Activated T-helper 17 cell treated with anti-CD3 and anti-CD28 coated beads, Interleukin-2, amount 50 U/mL, for 72 hours (primary cell): ENCODE measurements at places on chromosomes 7 and 10. TPM values are rescaled to one million over a fixed set of nuclear protein-coding genes. Genes with fewer than 3 reads are reported as not detected.

Gene CEP55
- total RNA-seq = 73.8 TPM

Gene TAS2R41
- not detected for total RNA-seq

Gene CRHR2
- not detected for total RNA-seq

Gene ACTL6B
- total RNA-seq = not detected

Gene ZSWIM8
- total RNA-seq = 113 TPM

Gene RADIL
- 0.56 TPM for total RNA-seq

Gene CCDC3
- 2.5 TPM for total RNA-seq

GRCh38 chr10:132419538-132420468 lies 22.8 kb downstream of the PWWP2B start:
- ATAC-seq = no peak

- ATAC-seq = no peak
Observed at GRCh38 chr7:134028853-134029252, 98.3 kb upstream of the LRGUK start.

DNA sequence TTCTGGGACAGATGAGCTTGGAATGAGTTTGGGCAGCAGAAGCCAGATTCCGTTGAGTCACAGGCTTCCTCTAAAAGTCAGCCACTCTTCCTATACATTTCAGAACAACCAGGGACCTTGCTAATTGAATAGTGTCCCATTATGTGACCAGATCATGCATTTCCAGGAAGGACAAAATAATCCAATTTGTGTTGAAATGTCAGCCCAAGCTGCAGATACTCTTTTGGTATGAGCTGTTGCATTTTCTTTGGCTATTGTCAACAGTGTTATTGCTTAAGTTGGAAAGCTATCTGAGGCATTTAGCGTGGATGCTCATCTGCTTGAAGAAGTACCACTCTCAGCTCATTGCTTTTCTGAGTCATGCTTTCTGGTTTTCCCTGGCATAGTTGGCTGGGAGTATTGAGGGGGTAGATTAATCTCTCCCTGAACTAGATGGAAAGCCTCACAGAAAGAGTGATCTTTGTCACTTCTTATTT lies 223.7 kb upstream of the HABP2 start:
- ATAC-seq = no peak

GRCh38 chr10:63578501-63578900 lies 57.3 kb downstream of the REEP3 start:
- no peak for ATAC-seq

DNA sequence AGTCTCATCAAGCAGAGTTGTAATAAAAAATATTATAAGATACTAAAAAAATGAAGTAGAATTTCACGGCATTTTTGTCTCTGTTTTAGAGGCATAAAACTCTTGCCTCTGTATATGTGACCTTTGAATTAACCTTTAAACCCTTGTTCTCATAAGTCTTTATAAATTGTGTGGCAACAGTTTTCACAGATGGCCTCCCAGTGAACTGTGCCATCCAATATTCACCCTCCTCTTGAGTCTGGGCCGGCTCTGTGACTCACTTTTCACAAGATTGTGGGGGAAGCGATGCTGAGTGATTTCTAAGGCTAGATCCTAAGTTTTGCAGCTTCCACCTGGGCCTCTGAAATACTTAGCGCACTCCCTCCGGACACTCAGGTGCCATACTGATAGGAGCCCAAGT lies 4.6 kb upstream of the USP6NL start:
- ATAC-seq = no peak

DNA sequence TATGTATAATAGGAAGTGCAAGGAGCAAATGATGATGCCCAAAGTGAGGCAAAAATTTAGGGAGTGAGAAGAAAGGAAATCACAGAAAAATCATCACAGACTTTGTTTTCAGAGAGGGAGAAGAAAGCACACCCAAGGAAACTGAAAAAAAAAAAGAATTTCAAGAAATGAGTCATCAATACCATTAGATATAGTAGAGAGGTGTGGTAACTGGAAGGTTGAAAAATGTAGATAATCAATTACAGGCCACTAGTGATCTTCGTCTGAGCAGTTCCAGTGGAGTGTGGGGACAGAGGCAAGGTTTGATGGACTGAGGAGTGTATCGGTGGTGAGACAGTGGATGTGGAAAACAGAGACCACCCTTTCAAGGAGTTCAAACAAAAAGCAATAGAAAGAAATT lies 31.7 kb downstream of the ASB4 start:
- ATAC-seq = no peak

DNA sequence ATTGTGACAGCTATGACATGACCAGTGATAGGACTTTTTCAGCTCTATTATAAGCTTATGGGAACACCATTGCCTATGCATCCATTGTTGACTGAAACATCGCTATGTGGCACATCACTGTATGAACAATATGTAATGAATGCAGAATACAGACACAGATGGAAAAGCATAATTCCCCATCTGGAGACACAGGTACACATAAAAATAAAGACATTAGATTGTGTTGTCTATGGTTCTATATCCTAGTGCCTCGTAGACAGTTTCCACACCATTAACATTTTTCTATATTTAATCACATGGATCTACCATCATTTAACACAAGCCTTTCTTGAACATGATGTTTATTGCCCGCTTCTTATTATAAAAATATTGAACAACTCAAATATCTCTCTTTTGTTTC lies 96.3 kb upstream of the STK17A start:
- no peak for ATAC-seq

GRCh38 chr7:132239422-132239994 lies 336.8 kb downstream of the PLXNA4 start:
- no peak for ATAC-seq

GRCh38 chr10:126156012-126156411 lies 232.3 kb downstream of the ADAM12 start:
- ATAC-seq = no peak

- no peak for ATAC-seq
Observed at GRCh38 chr10:28293236-28294168, 9.4 kb downstream of the MPP7 start.

- peak; percentile 78 for ATAC-seq
Observed at GRCh38 chr7:148304456-148304855, 286.1 kb upstream of the C7orf33 start.

- ATAC-seq = no peak
Observed at GRCh38 chr10:86366902-86367151, 232 bp upstream of the GRID1 start.

GRCh38 chr7:31082017-31082416 lies 29.9 kb downstream of the ADCYAP1R1 start:
- no peak for ATAC-seq

DNA sequence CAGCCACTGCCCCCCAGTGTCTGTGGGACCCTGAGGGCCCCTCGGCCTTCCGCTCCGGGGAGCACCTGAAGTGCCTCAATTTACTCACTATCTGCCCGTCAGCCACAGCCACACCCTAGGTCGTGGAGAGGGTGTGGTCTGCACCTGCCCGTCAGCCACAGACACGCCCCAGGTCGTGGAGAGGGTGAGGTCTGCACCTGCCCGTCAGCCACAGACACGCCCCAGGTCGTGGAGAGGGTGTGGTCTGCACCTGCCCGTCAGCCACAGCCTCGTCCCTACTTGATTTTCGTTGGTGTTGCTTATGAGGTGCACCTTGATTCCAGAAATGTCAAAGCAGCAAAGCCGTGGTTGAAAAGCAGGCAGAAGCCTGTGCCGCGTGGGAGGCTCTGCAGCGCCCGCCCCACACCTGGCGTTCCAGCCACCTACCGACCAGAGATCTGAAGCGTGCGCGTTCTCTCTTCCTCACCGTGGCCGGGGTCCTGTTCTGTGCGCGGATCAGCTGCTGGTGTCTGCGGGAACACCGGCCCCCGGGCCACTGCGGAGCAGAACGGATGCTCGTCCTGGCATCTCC lies 101.6 kb downstream of the DYNC2I1 start:
- ATAC-seq = peak; percentile 98

GRCh38 chr7:114112806-114113205 lies 194.0 kb upstream of the PPP1R3A start:
- no peak for ATAC-seq

- ATAC-seq = no peak
Observed at GRCh38 chr7:155066417-155066950, 3.6 kb upstream of the HTR5A start.

DNA sequence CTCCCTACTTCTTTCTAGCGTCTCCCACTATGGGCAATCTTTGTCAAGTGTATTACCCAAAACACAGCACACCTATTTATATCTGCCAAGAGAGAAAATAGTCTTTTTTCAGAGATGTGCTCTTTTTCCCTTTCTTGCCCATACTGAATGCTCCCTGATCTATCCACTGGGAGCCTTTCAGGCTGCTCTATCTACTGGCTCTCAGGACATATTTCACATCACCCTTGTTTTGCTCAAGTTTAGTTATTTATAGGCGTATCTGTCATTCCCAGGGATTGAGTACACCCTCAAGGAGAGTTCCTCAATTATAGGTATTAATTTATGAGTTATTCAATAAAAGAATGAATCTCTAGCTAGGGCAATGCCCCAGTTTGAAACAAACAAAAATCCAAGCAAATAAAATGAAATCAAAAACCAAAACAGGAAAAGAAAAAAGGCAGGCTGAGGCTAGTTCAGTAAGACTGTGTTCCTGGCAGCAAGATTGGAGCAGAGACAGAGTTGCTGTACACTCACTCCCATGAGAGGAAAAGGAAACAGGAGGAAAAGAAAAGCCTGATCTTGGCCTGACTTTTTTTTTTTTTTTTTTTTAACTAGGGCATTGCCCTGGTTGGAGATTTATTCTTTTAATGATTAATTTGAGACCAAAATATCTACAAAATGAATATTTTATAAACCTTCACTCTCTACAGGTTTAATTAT lies 665.9 kb upstream of the PCDH15 start:
- no peak for ATAC-seq

GRCh38 chr7:71281261-71281660 lies 149.3 kb downstream of the GALNT17 start:
- ATAC-seq = no peak

- no peak for ATAC-seq
Observed at GRCh38 chr7:51318886-51319579, 2.4 kb upstream of the COBL start.

DNA sequence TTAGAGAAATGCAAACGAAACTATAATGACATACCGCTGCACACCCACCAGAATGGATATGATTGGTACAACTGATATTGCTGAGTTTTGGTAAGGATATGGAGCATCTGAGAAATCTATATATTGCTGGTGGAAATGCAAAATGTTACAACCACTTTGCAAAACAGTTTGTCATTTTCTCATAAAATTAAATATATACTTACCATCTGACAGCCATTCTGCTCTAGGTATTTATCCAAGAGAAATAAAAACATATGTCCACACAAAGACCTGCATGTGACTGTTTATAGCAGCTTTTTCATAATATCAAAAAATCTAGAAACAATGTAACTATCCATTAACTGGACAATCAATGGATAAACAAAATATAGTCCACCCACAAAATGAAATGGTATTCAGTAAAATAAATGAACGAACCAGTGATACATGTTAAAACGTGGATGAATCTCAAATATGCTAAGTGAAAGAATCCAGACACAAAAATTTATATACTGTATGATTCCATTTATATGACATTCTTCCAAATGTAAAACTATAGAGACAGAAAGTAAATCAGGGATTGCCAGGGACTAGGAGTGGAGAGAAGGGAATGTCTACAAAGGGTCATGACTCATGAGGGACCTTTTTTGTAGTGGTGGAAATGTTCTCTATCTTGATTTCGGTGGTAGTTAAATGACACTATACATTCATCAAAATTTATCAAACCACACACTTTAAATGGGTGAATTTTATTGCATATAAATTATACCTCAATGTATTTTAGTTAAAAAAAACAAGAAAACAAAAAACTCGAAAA lies 312.0 kb upstream of the GLI3 start:
- ATAC-seq = no peak

DNA sequence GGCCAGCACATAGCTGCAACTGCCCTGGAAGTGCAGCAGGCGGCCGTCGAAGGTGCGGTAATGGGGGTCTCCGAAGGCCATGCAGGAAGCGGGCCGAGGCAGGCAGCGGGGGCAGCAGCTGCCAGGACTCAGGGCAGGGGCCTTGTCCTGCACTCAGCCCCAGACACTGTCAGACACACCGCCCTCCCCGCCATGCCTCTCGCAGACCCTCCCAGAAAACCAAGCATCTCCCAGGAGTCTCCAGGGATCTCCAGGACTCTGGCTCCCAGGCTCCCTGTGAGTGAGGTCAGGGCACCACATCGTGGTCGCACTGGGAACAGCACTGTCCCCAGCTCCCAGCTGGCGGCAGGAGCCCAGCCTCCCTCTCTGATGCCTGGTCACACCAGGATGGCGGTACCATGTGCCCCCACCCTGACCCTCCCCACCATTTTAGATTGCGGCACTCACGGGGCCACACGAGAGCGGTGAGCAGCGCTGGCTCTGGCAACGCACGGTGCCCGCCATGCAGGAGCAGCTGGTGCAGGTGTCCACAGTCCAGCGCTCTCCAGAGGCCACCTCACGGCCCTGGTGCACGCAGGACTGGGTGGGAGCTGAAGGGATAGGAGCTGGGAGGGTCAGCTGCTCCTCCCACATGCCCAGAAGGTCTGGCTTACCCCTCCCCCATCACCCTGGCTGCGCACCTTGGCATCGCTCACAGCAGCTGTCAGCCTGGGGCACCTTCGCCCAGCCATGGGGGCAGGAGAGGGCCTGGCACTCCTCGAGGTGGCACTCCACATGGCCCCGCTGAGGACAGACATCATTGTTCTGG lies 17.5 kb downstream of the ATP6V1F start:
- ATAC-seq = no peak

- ATAC-seq = no peak
Observed at GRCh38 chr7:133645884-133646391, 393.1 kb downstream of the EXOC4 start.

DNA sequence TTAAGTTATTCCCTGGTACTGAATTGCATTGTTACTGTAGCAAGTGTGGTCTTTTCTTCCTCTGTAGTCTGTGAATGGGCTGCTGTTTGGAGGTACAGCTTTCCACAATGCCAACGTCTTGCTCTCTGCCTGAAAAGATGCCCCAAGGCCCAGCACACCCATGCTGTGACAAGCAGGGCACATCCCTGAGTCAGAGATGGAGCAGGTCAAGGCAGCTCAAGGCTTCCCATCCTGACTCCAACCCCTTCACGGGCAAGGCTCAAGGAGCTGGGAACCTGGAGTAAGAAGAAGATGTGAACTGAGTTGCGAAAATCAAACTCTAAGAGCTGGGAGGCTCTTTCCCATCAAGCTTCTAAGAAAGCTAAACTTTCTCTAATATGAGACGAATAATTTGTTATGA lies 27.2 kb downstream of the SVIL start:
- ATAC-seq = no peak

- no peak for ATAC-seq
Observed at GRCh38 chr10:29470843-29471543, 163.8 kb downstream of the SVIL start.

GRCh38 chr7:116780521-116780920 lies 81.9 kb upstream of the CAPZA2 start:
- peak; percentile 66 for ATAC-seq

- no peak for ATAC-seq
Observed at GRCh38 chr10:4590807-4591206, 235.2 kb upstream of the AKR1E2 start.

- no peak for ATAC-seq
Observed at GRCh38 chr7:84712374-84713121, 474.3 kb downstream of the SEMA3D start.

DNA sequence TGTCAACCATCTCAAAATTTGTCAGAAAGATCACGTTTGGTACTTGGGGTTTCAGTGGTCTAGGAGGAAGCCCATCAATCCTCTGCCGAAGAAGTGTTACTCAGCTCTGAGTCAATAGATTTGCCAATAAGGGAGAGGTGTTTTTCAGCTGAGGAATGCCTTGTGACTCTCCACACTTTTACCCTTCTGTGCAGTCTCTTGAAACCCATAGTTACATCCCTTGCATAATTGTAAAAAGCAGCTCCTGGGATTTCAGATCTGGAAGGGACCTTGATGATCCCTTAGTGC lies 47.5 kb downstream of the INSYN2A start:
- peak; percentile 48 for ATAC-seq
